ENCODE measurements at places on chromosomes 5 and 9.

DNA sequence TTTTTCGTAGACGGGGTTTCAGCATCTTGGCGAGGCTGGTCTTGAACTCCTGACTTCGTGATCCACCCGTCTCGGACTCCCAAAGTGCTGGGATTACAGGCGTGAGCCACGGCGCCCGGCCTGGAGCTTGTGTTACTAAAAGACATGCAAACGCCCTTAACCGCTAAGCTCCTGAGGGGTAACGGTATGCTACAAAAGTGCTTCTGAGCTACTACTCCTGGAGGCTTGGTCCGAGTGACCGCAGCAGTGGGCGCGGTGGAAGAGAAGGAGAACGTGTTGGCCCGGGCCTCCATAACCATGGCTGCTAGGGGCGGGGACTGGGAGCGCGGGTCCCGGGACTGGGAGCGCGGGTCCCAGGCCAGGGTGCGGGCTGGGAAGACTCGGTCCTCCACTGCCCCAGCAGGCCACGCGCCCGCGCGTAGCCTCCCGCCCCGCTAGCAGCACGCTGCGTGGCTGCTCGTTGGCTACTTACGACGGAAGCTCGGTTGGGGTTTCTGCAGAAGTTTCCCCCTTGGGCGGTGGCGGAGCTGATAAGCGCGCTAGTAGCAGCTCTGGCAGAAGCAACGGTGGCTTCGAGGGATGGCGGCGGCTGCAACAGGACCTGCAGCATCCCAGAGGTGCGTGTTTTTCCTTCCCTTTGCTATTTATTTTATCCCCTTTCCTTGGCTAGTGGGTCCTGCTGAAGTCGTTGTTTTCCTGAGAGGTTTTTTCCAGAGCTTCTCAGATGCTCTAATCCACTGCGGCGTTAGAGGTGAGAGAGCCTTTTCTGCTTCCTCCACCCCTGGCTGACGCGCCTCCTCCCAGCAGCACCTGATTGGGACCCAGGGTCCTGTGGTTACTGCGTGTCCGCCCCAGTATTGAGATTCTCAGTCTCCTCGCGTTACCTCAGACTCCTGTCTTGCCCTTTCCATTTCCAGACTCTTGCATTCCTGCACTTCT is 69.2 kb upstream of the CCDC180 start:
- peak; percentile 10 for DNase-seq

DNA sequence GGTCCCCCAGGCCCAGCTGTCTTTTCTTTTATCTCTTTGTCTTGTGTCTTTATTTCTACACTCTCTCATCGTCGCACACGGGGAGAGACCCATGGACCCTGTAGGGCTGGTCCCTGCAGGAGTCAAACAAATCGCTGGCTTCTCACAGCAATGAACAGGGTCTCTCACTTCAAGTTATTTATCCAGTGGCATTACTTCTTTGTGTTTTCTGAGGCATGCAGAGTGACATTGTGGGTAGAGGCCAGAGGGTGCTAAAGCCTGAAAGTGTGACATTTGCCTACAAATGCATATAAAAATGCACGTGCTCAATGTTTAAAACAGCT is 127.6 kb downstream of the ST8SIA4 start:
- no peak for DNase-seq

DNA sequence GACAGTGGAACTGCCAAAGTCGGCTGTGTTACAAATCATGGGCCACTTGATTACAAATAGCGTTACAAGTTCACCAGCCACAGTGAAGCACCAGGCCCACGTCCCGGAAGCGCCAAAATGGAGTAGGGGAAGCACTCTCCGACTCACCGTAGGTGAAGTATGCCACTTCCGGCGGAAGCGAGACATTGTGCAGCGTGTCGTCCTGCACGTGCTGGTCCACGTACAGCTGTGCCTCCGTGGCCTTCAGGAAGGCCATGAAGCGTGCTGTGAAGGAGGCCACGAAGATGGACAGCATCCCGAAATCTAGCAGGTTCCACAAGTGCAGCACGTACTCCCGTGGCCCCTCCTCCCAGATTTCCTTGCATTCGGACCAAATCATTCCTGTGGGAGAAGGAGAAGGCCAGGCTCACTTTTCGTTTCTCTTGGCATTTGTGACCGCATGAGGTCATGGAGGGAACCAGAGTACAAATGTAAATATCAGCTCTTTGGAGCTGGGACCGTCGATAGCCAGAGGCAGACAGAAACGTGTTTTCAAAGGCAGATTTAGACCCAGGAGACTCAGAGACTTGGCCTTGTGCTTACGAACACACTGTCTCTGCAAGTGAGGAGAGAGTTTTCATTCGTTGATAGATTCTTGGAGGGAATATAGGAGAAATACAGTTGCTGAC is 58.7 kb upstream of the SMIM32 start:
- DNase-seq, result no peak

GRCh38 chr9:89804766-89805531 is 200.1 kb downstream of the GADD45G start:
- DNase-seq, result no peak

DNA sequence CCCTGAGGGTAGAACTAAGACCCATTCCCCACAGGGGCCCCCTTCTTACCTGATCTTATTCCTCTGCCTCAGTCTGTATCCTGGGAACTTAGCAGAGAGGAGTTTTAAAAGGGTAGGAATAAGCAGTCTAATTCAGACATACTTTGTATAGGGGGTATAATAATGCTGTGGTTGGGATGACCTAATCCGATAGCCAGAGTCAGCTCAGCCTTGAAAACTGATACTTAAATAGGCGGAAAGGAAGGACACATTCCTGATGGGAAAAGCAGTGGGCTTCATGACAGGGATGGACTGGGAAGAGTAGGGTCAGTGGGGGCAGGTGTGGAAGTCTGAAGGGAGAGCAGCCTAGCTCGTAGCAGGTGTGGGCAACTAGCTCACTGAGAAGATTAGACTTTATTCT is 52.2 kb upstream of the TESK1 start:
- DNase-seq, result no peak

DNA sequence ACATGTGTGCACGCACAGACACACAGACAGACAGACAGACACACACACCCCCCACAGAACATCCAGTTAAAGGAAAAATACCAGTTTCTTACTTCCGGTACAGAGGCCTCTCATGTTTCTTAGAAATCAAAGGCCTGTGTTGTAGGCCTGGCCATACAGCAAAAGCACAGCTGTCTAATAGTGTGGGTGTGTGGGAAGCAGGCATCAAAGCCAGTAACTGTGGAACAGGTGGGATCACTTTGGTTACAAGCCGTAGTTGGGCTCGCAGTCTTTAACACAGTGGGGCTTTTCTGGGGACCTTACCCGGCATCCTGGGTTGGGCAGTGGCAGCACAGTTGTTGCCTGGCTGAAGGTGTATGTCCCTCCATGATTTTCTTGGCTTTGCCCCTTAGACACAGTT is 55.2 kb downstream of the FBXL7 start:
- no peak for DNase-seq

GRCh38 chr5:5276430-5276829 is 136.3 kb downstream of the ADAMTS16 start:
- DNase-seq, result no peak

DNA sequence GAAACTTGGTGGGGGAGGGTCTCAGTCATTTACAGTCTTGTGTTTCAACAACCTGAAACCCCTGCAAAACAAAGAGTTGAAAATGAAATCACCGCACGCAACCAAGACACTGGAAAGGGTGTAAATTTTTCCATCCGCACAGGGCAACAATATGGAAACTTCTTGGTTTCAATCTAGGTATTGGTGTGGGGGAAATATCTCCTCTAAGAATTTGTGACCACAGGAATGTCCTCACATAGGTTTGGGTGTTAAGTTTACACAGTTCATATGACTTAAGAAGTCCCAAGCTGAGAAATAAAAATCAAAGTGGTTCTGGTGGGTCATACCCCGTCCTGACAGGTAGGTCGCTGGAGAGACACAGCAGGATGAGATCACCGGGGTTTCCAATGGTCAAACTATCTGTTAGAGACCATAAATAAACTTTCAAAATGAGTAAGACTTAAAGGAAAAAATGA is 51.9 kb upstream of the PIP5K1B start:
- DNase-seq, result no peak

- no peak for DNase-seq
These were observed 132.2 kb upstream of the ASTN2 start for GRCh38 chr9:117546894-117547678.

All from GM12892 (cell line).